ENCODE measurements at places on chromosomes 3 and 15.
A peak's percentile ranks its signal among the peaks of the same experiment; 100 is the strongest.

- DNase-seq = peak; percentile 6
Observed at GRCh38 chr3:31776016-31776415, 205.0 kb downstream of the OSBPL10 start.

- no peak for DNase-seq
Observed at GRCh38 chr3:25170021-25170420, 258.0 kb upstream of the RARB start.

DNA sequence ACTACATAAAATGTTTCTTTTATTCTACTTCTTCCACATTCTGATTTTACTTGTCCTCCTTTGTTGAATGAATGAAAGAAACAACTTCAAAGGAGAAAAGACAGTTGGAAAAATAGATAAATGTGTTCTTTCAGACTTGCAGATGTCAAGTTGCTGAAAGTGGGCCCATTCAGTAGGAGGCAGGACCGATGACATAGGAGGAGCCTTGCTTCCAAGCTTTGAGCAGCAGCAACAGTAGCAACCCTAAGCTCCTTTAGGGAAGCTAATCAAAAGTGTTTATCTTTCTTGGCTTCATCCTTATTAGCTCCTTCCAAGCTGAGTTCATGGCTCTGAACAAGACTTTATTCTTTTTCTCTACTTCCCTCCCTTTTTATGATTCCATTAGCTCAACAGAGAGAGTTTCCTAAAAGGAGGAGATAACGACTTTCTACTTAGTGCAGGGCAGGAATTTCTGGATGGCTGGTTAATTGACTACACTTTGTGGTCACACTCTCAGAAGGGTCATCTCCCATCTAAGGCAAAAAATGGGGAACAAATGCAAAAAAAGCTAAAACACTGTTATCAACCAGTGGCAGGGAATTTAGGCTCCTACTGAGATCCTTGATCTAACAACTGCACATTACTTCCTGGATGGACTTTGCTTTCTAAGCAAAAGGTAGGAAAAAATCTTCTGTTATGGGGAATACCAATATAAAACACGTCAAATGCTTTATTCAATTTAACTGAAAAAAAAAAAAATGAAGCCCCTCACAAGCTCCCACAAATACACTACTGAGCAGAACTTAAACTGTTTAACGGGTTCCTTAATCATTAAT, 4.8 kb downstream of the MORC1 start:
- no peak for DNase-seq

DNA sequence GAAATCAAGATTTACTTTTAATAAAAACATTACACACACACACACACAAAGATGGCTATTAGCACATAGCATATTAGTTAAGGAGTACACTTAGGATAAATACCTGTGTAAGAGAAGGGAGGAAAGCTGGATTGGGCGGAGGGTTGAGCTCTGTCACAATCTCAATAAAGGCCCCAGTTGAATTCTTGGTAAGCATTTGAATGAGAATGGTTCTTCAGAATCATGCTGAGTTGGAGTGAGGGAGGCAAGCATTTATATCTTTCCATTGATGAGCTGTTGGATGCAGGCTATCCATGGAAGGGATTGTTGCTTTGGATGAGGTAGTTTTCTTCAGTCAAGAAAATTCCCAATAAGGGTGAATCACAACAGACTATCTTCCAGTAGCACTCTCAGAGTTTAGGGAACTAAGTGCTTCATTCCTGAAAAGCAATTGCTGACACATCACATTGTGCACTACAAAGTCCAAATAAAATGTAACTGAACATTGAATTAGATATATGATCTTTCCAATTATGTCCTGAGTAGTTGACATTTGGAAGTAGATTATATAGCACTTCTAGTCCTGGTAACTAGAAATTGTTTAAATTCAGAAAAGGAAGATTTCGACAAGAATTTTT, 95.7 kb downstream of the SUCNR1 start:
- DNase-seq = peak; percentile 22

GRCh38 chr3:178406206-178406605, 130.0 kb upstream of the KCNMB2 start:
- DNase-seq = peak; percentile 70

DNA sequence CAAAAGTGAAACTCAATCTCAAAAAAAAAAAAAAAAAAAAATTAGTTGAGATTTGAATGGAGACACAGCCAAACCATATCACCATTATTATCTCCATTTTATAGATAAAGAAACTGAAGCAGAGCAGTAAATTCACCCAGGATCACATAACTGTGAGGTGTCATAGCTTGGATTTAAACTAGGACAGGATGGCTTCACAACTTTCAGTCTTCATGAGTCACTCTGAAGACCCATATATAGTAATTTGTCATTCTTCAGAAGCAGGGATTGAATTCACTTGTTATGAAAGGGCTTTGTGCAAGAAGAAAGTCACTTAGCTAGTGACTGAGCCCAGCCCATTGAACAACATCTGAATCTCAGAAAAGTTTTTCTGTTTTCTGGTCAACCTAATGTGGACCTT, 60.5 kb upstream of the LRIG1 start:
- peak; percentile 61 for DNase-seq

- DNase-seq = no peak
Observed at GRCh38 chr15:81612631-81613030, 238.6 kb upstream of the TMC3 start.

All from fibroblast of skin of right quadriceps (primary cell).